ENCODE measurements at places on chromosomes 11 and 22. TPM values are rescaled to one million over a fixed set of nuclear protein-coding genes. Genes with fewer than 3 reads are reported as not detected.

The CRKL gene
- 34.8 TPM for polyA plus RNA-seq

The DEPDC7 gene
- polyA plus RNA-seq: 1.3 TPM

The POU2F3 gene
- polyA plus RNA-seq: 0.44 TPM

The DMC1 gene
- 1.8 TPM for polyA plus RNA-seq

The MFRP gene
- 0.03 TPM for polyA plus RNA-seq

The DCDC1 gene
- 0.09 TPM for polyA plus RNA-seq

The NAGA gene
- 30.9 TPM for polyA plus RNA-seq

The SAA4 gene
- polyA plus RNA-seq: 0.54 TPM

The TMEM151A gene
- 0.15 TPM for polyA plus RNA-seq

The OR4A16 gene
- not detected for polyA plus RNA-seq

The OR51I1 gene
- polyA plus RNA-seq: not detected

The HBE1 gene
- polyA plus RNA-seq: 0.18 TPM

The RPS19BP1 gene
- 147 TPM for polyA plus RNA-seq

The RBMXL2 gene
- not detected for polyA plus RNA-seq

The CTTN gene
- polyA plus RNA-seq: 121 TPM

The CASTOR1 gene
- 21.7 TPM for polyA plus RNA-seq

The REXO2 gene
- 107 TPM for polyA plus RNA-seq

The DAGLA gene
- 2.5 TPM for polyA plus RNA-seq

The UBQLN3 gene
- polyA plus RNA-seq: not detected

The TPP1 gene
- polyA plus RNA-seq: 101 TPM

The SLC17A6 gene
- not detected for polyA plus RNA-seq

The NDUFS3 gene
- polyA plus RNA-seq: 107 TPM

The PVALB gene
- polyA plus RNA-seq: 2.7 TPM

The C11orf21 gene
- polyA plus RNA-seq: 0.60 TPM

The OR52N4 gene
- polyA plus RNA-seq: 0.20 TPM

The ZW10 gene
- 7.9 TPM for polyA plus RNA-seq

The DYNC2H1 gene
- 12.8 TPM for polyA plus RNA-seq

The EED gene
- 13.8 TPM for polyA plus RNA-seq

The ADORA2A gene
- polyA plus RNA-seq: 2.6 TPM

The SHISAL1 gene
- polyA plus RNA-seq: 21.1 TPM

The TMEM86A gene
- polyA plus RNA-seq: 4.5 TPM

The CCDC116 gene
- polyA plus RNA-seq: 0.37 TPM

The C11orf97 gene
- not detected for polyA plus RNA-seq

The C22orf15 gene
- 0.82 TPM for polyA plus RNA-seq

The ANO5 gene
- 2.7 TPM for polyA plus RNA-seq

The E2F8 gene
- 0.41 TPM for polyA plus RNA-seq

The MAP6 gene
- 8.0 TPM for polyA plus RNA-seq

The MOGAT2 gene
- polyA plus RNA-seq: 1.2 TPM

The ELF5 gene
- 2.6 TPM for polyA plus RNA-seq

The ARHGEF12 gene
- 33.7 TPM for polyA plus RNA-seq

The KREMEN1 gene
- 16.7 TPM for polyA plus RNA-seq

The BACE1 gene
- polyA plus RNA-seq: 20.0 TPM

The TRIM49 gene
- polyA plus RNA-seq: not detected

The WNT11 gene
- 18.9 TPM for polyA plus RNA-seq

The SERHL2 gene
- polyA plus RNA-seq: 4.3 TPM

The BARX2 gene
- not detected for polyA plus RNA-seq
